A172 (cell line): ENCODE measurements at places on chromosomes 12 and 14.

DNA sequence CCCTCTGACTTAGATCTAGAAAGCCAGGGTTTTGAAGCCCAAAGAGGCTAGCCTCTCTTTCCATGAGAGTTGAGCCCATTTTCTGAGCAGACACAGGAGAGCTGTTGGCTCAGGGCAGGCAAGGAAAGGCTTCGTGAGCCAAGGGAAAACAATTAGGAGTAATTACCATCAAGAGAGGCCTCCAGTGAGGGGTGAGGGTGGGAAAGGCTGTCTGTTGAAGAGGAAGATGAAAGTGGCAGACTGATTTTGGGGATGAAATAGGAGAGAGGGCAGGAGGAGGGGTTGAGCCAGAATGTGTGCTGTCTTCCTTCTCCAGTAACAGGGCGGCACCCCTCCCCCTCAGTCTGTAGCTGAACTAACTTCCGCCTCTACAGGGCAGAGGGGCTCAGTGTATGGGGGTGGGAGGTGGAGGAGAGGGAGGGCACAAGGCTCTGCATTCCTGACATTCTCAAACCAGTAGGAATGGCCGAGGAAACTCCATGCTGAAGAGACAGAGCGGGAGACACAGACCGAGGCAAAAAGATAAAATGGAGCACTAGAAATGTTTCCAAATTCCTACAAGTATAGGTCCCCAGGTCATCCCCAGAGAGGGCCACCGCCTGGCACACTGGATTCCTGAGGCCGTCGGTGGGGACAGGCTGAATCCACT lies 33.1 kb upstream of the COL2A1 start:
- DNase-seq, result no peak

DNA sequence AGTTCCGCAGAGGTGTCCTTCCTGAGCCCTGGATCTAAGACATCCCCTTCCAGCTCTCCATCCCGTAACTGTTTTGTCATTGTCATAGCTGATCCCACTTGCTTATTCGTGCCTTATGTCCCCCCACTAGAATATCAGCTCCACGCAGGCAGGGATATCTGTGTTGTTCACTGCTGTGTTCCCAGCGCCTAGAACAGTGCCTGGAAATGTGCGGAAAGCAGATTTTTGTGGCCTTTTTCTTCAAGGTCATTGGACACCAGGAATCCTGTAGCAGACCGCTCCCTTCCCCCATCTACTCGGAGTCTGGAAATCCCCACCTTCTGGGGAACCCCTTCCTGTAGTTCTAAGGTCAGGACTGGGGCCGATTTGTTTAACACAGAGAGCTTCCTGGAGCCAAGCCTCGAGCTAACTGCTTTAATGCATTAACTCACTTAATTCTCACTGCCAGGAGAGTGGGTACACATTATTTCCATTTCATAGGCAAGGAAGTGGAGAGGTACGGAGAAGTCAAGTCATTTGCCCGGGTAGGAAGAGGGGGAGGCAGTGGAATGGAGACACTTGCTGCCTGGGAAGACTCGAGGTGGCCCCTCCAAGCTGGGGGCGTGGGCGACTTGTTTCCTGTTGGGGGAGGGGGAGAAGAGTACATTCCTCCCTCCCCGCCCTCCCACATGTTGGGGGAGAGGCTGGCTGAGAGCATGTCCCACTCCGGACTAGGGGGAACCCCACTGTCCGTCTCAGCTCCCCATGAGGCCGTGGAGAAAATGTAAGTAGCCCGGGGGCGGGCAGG lies 1.2 kb upstream of the SH2B3 start:
- DNase-seq, result no peak

- DNase-seq, result no peak
These were observed 20.7 kb upstream of the CREBL2 start for GRCh38 chr12:12590961-12591360.

- peak; percentile 61 for DNase-seq
These were observed 285.9 kb downstream of the BMP4 start for GRCh38 chr14:53670701-53671100.

DNA sequence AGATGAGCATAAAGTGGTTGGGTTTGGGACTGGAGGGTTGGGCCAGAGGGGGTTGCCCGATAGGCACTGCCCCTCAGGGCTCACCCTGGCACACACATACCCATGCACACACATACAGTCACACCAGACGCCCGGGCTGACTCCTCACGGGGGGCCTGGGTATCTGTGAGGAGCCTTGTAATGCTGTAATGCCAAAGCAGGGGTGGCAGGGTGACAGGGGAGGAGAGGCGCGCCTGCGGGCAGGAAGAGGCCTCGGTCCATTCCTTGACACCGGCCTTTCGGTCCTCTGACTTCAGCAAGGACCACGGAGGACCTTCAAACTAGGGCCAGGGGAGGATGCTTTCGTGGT lies 375 bp downstream of the FAIM2 start:
- no peak for DNase-seq

GRCh38 chr14:39673270-39673711 lies 241.1 kb upstream of the FBXO33 start:
- peak; percentile 18 for DNase-seq

- DNase-seq, result peak; percentile 21
These were observed 51.2 kb downstream of the SLC2A13 start for GRCh38 chr12:40054555-40055227.
